ENCODE measurements at places on chromosomes 4 and X. TPM values are rescaled to one million over a fixed set of nuclear protein-coding genes. Genes with fewer than 3 reads are reported as not detected.

DNA sequence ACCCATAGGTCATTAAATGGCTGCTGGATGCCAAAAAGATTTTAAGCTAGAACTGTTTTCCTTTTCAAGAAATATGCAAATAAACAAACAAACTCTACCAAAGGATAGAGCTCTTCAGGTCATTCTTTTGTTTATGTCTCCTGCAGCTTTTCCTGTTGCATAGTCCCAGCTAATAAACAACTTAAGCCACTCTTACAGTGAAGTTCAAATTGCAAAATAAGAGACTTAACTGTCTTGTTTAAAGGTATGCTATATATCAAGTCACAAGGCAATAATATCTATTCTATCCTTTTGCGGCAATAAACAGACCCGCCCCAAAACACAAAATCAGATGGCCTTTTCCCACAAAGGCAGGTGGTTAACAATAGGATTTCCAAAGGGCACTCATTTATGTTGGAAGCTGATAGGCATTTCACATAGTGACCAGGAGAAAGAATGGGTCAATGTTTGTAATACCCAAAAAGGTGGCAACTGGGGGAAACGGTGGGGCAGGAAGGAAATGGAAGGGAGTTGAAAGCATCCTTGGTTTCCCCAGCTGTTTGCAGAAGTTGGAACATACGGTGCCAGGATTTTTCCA, 15.3 kb downstream of the HAND2 start:
- DNase-seq = no peak
- H3K27ac ChIP-seq = no peak overlapping the region
- no peaks in the 10 kb centered on the region for H3K4me1 ChIP-seq

- H3K4me1 ChIP-seq = no peaks in the 10 kb centered on the region
- no peaks in the 10 kb centered on the region for H3K27me3 ChIP-seq
- no peak overlapping the region for H3K4me3 ChIP-seq
Measured at GRCh38 chr4:113524096-113524495, 237.4 kb downstream of the CAMK2D start.

DNA sequence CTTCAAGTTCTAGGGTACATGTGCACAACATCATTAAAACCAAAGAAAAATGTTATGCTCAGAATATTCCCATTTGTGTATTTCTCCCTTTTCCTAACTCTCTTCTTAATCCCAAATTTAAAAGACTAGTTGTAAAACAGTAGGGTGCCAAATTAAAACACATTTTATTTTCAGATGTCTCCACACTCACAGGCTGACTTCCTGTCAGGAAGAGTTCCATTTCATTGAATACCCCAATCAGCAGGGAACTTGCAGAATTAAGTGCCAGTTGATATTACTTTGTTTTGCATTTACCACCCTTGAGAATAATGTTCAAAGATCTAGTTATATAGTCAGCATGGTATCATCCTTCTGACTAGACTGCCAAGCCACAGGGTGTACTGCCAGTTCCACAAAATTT, 207.9 kb downstream of the MAB21L2 start:
- H3K27ac ChIP-seq = no peak overlapping the region
- no peaks in the 10 kb centered on the region for H3K27me3 ChIP-seq
- H3K4me1 ChIP-seq = no peaks in the 10 kb centered on the region
- no peak for DNase-seq

RAI2 gene
- 17.8 TPM for polyA plus RNA-seq

DNA sequence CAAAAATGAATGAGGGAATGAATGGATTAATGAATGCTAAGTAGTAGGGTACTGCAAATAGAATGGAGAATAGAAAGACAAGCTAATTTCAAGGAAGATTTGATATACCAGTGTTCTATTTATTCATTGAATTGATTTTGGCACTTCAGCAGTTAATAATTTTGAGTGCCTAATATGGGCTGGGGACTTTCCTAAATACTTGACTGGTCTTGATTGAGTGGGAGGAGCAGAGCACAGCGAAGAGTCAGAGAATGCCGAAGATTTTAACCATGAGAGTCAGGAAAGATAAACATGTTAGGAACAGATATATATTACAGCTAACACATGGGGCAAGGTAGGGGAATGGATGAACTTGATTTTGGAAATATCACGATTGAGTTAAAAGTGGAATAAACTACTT, 10.6 kb downstream of the IL15 start:
- no peaks in the 10 kb centered on the region for H3K27me3 ChIP-seq
- no peaks in the 10 kb centered on the region for H3K36me3 ChIP-seq
- no peak for DNase-seq
- H3K4me1 ChIP-seq = no peaks in the 10 kb centered on the region

GRCh38 chrX:11215191-11215921, 77.9 kb upstream of the AMELX start:
- H3K4me1 ChIP-seq = no peaks in the 10 kb centered on the region
- H3K4me3 ChIP-seq = no peak overlapping the region
- H3K27ac ChIP-seq = no peak overlapping the region
- H3K36me3 ChIP-seq = no peaks in the 10 kb centered on the region
- DNase-seq = no peak
- H3K27me3 ChIP-seq = no peaks in the 10 kb centered on the region

DNA sequence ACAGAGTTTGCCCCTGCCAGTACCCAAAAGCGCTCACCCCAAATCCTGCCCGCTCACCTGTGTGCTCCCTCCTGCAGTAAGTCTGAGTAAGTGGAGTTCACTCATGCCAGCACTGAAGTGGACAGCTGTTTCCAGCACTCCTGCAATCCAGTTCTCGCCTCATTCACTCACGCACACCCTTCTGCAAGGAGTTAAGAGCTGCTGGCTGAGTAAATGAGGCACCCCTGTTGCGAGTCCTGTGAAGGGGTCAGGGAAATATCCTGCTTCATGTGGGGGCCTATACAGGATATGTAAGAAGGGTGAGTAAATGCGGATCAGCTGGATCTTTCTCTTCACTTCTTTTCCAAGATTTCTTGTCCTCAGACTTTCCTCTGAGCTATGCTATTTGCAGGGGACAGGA, 23.5 kb downstream of the CXCL8 start:
- H3K4me3 ChIP-seq = no peak overlapping the region
- H3K36me3 ChIP-seq = no peaks in the 10 kb centered on the region
- no peaks in the 10 kb centered on the region for H3K4me1 ChIP-seq
- H3K27ac ChIP-seq = no peak overlapping the region
- no peak for DNase-seq

DNA sequence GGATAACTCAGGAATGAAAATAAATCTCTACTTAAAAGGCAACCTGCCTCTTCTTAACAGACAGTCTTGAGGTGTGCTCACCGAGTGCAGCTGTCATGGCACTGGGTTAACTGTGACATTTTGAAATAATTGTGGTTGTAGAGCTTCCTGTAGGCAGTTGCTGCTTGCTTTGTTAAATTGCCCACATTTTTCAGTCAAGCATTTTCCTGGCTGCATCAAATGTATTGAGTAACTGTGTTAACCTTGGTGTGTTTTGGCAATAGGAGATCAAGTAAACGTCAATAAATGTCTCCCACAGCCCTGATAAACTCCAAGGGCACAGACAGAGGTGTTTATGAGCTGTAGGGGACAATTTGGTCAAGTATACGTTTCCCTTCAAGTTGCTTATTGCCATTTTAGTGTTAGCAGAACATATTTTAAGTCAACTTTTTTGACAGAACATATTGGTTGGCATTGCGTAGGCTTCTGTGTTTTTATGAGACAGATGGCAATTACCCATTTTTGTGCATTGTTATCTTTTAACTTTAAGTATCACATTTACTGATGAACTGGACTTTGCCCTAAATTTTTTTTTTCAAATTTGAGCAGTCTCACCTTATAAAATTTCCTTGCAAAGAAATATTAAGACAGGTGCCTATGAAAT, 527.4 kb downstream of the C4orf33 start:
- H3K27me3 ChIP-seq = no peaks in the 10 kb centered on the region
- DNase-seq = no peak
- no peak overlapping the region for H3K27ac ChIP-seq
- no peaks in the 10 kb centered on the region for H3K36me3 ChIP-seq
- H3K4me3 ChIP-seq = no peak overlapping the region

DNA sequence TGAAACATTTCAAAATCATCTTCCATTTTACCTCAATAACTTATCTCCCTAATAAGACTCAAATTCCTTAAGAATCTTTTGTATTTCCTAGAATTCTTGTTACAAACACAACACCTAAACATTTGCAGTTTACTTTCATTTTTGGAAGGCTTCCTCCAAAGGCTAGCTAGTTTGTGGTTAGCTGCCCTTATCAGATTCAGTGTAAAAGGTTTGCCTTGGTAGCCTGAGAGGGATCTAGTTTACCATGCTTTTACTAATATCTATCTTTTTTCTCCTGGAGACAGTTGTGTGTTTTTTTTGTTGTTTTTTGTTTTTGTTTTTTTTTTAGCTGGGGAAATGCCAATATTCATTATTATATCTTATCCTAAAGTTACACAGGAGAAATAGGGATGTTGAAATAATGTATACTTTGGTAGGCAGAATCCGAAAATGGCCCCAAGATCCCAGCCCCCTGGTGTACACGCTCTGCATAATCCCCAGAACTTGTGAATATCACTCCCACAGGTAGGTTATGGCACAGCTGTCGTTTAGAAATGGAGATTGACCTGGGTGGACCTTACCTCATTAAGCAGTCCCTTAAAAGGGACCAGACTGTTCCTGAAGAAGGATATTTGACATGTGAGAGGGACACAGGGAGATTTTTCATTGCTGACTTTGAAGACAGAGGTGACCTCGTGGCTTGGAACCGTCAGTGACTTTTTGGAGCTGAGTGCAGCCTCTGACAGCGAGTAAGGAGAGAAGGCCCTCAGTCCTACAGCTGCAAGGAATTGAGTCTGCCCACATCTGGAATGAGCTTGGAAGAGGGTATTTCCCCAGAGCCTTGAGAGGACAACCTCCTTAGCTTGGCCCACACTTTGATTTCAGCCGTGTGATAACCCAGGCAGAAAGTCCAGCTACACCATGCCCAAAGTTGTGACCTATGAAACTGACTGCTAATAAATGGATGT, 33.4 kb downstream of the SEPTIN11 start:
- no peak overlapping the region for H3K4me3 ChIP-seq
- H3K4me1 ChIP-seq = peaks cover 57% of the 10 kb centered on the region
- no peaks in the 10 kb centered on the region for H3K36me3 ChIP-seq
- no peaks in the 10 kb centered on the region for H3K27me3 ChIP-seq
